ENCODE measurements at places on chromosomes 7 and 10.
A peak's percentile ranks its signal among the peaks of the same experiment; 100 is the strongest.

DNA sequence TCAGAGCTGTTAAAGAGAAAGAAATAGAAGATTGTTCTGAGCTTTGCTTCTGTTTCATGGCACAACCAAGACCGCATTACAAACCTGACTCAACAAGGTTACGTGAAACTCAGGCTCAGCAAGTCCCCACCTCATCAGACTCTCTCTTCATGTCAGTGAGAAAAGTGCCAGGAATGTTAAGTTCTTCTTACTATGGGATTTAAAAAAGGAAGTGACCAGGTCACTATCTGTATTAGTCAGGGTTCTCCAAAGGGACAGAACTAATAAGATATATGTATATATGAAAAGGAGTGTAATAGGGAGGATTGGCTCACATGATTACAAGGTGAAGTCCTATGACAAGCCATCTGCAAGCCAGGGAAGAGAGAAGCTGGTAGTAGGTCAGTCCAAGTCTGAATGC, 25.4 kb upstream of the PAPSS2 start:
- no peak for DNase-seq

DNA sequence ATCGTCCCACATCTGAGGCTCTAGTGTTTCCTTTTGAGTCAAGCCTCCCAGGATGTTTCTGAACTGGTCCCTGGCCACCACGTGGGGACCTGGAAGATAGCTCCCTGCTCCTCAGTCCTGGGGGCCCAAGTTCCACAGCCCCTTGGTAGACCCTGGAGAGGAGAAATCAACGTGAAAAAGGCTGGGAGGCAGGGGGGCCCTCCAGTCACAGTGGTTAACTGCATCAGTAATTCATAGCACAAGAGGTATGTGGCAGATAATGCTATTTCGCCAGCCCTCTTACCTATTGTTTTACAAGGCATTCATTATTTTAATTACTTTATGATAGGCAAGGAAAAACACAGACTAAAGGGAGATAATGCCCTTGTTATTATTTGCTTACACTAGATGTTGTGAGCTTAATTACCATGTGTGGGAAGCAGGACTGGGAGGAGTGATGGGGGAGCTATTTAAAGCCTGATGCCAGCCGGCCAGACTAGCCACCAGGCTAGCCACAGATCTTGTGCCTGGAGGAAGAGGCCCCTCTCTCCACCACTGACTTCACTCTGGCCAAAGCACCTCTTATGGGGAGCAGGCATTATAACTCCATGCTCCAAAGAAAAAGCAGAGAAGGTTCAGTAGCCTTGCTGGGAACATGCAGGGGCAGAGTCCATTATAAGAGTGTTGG, 230.7 kb downstream of the KCNMA1 start:
- DNase-seq, result no peak

- DNase-seq, result no peak
Measured at GRCh38 chr10:17120694-17121093, 8.9 kb downstream of the CUBN start.

DNA sequence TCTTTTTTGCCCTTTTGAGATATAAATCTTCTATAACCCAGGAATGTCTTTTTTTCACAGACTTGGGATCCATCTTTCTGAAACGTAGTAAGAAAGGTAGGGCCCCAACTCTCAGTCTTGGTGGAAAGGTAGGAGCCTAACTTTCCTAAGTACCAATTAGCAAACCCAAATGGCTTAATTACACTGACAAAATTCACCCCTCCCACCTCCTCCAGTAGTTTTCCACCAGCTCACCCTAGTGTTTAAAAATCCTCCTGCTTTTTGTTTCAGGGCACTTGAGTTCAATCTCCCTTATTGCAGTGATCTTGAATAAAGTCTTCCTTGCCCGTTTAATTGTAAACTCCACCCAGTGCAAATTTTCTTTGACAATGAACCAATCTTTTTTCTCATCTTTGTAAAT, 600.0 kb downstream of the PHTF2 start:
- DNase-seq, result no peak

DNA sequence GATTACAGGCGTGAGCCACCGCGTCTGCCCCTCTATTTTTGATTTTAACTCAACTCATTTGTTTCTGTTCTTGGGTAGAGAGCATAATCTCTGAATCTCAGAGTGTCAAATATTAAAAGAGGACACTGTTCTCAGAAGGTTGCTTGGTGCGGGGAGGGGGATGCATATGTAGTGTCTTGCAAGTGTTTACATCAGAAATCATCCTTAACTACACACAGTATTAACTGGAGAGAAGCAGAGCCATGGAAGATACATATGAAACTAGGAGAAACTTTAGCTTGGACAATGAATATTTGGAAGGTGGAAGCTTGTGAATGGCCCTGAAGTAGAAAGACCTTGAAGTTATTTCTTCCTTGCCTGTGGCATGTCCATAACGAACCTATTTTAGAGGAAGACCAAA, 57.5 kb downstream of the XRCC2 start:
- DNase-seq, result no peak

GRCh38 chr7:42274053-42274452, 37.0 kb upstream of the GLI3 start:
- DNase-seq, result no peak

GRCh38 chr7:34838329-34838728, 180.3 kb downstream of the NPSR1 start:
- no peak for DNase-seq

DNA sequence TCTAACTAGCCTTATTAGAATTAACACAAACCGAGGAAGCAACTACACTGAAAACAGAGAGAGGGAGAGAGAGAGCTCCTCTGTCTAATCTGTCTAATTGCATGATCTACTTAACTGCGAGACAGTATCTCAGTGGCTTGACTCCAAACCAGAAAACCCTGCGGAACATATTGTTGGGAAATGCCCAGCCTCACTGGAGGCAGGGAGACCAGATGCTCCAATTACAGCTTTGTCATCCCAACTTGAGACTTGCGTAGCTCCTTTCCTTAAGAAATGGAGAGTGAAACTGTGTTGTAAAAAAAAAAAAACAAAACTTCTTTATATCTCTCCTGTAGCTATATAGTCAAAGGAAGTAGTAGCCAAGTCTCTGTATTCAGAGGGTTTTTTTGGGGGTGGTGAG, 52.0 kb upstream of the ZNRF2 start:
- no peak for DNase-seq

DNA sequence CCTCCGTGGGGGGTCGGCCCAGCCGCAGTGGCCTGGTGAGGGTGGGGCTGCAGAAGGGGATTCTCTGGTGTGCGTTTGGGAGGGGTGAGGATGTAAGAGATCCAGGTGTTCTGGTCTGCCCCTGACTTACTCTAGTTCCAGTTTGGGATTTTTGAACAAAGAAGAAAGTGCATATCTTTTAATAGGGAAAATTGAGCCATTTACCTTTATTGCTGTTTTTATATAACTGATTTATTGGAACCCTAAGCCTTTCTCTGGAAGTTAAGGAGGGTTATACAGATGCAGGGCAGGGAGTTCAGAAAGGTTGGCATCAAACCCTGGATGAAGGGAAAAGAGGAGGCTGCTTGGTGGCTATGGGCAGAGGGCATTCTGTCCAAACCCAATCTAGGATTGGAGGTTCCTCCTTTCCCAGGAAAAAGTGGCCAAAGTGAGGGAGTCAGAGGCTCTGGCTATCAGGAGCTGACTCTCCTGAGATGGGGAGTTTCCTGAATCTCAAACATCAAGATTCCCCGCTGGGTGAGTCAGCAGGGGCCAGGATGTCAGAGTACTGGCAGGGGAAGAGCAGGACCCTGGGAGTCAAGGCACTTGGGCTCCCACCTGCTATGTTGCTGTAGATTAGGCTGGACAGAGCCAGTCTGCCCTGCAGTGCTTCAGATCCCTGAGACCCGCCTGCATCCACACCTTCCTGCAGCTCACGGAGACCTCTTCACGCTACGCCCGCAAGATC, 67.5 kb downstream of the CLIP2 start:
- no peak for DNase-seq

GRCh38 chr10:76177936-76178335, 746.5 kb downstream of the LRMDA start:
- no peak for DNase-seq

DNA sequence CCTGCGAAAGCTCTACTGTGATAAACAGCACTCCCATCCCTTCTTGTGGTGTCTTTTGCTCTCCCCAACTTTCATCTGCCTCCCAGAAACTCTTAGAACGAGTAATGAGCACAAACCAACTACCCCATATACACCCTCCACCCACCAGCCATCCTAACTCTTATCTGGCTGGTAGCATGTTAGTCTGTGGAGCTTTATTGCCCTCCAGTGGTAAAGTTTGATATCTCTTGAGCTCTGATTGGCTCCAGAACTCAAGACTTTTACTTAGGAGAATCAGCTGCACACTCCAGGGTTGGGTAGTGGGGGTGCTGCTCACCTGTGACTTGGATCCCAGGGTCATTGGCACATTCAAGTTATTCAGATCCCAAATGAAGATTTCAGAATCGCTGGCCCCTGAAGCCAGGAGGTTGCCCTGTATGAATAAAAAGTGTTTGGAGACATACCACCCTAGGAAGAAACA, 10.9 kb downstream of the SEC31B start:
- DNase-seq, result peak; percentile 46

GRCh38 chr10:118980870-118981269, 48.6 kb upstream of the NANOS1 start:
- no peak for DNase-seq

- DNase-seq, result peak; percentile 36
Measured at GRCh38 chr10:122164815-122165483, 106.1 kb upstream of the BTBD16 start.

GRCh38 chr10:112996462-112996861, 46.4 kb downstream of the TCF7L2 start:
- DNase-seq, result no peak

GRCh38 chr10:127157506-127158200, 38.7 kb downstream of the INSYN2A start:
- DNase-seq, result no peak

DNA sequence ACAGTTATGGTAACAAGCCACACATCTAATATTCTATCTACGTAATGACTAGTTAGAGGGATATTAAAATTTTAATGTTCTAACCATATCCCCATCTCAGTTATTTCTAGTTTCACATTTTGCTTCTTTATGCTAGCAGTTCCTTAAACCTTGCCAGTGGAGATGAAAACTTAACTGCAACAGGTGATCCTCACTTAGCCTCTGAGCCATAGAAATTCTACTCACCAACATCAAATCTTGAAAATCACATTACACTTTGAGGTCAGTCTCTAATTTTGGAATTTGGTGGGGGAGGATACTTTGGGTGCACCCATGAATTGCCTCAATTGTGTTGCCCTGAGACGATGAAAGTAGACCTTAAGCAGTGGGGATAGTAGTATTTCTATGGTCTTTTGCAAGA, 256.4 kb downstream of the GATA3 start:
- DNase-seq, result no peak

- DNase-seq, result no peak
Measured at GRCh38 chr10:48945441-48946130, 5.9 kb upstream of the LRRC18 start.

DNA sequence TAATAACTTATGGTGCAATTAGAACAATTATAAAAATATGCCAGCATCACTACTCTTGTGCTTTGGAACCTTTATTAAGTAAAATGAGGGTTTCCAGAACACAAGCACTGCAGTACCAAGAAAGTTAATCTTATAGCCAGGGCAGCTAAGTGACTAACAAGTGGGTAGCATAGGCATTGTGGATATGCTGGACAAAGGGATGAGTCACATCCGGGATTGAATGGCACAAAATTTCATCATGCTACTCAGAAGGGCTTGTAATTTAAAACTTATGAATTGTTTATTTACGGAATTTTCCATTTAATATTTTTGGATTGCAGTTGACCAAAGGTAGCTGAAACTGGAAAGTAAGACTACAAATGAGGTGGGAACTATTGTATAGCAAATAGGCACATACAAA, 250.6 kb downstream of the C7orf25 start:
- DNase-seq, result no peak
